ENCODE measurements at places on chromosomes 12 and 14.

- DNase-seq: no peak
These were observed 50.2 kb upstream of the NID2 start for GRCh38 chr14:52119030-52119429.

DNA sequence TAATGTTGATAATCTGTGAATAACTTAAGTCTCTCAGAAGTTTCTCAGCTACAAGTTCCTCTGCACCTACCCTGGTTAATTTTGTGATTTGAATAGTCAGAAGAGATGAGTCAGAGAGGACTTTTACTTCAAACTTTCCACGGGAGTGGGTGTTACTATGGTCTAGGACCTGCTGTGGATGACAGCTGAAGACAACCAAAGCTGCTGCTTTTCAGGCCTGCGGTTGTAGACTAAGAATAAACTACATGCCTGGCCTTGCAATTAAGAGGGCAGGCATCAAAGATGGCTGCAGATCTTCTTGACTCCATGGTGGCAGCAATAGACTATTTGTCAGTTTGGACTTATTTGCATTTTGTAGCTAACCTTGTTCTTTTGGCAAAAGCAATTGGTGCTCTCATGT is 227.1 kb upstream of the KRR1 start:
- DNase-seq: no peak

DNA sequence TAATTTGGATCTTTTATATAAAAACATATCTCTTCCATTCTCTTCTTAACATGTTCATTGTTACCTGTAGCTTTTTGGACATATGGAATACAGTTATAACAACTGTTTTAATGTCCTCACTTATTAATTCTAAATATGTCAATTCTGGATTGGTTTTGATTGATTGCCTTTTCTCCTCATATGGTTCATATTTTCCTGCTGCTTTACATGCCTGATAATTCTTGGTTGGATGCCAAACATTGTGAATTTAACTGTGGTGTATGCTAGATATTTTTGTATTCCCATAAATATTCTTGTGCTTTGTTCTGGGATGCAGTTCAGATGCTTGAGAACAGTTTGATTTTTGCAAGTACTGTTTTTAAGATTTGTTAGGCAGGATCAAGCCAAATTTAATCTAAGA is 10.8 kb downstream of the C14orf132 start:
- DNase-seq: no peak

DNA sequence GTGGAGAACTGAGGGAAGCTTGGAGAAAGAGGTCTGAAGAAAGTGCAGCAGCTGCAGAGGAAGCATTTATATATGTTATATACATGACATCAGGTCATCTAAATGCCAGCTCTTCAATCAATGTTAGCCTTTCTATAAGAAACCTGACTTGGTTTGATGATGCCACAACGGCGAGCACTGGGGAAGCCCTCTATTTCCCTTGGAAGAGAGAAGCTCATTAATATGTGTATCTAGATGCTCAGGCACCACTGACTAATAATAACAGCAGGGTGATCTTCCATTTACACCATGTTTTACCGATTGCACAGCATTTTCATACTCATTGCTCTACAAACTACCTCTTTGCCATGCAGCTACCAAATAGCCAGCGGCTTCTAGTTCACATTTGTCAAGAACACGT is 811 bp downstream of the ACYP1 start:
- DNase-seq: no peak

DNA sequence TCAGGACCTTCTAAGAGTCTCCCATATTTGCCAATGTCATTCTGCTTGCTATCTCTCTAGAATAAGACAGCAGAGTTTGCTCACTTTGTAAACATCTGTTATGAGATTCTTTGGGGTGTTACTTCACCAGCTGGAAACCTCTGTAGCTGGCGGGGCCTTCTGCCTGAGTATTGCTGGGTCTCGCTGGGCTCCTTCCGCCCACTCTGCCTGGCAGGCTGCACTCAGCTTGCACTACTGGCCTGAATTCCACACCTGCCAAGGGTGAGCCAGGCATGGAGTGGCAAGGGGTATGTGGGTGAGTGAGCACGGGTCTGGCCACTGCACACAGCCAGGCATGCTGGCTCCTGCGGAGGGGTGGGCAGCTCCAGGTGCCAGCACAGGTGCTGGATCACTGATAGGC is 267.3 kb upstream of the PDE3A start:
- no peak for DNase-seq

GRCh38 chr12:55572168-55572567 is at the start of gene OR2AP1:
Gene OR2AP1, plus strand, starts transcription at chr12:55572468. Its CDS starts 1,947 bp downstream, at chr12:55574415.
- DNase-seq: no peak

GRCh38 chr12:16074894-16075293 is 163.8 kb downstream of the DERA start:
- DNase-seq: no peak

DNA sequence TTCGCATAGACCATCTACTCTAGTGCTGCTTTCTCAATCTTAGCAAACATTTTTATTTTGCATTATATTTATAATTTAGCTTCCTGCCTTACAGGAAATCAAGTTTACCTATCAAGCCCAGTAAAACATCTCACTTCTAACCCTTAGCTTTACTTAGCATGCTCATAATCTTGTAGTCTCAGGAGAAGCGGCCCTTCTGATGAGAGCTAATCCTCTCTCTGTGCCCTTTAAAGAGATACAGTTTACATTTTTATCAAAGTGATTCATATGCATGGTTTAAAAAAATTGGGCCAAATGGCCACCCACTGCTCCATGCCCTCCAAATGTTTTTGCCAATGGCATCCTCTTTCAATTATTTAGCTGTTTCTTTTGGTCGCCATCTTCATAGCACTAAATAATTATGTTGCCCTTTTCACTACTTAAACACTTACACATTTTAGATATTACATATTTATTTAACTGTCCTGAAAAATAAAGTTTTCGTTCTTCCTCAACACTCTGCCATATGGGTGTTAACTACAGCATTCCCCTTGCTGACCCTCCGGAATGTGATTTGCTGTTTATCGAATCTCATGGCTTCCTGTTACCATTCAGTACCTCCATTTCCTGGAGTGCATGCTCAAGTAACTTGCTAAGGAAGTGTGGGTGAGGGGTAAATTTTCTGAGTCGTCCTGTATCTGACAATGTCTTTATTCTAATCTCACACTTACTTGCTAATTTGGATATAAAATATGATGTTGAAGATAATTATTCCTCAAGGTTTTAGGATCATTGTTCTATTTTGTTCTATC is 29.3 kb downstream of the YLPM1 start:
- no peak for DNase-seq

DNA sequence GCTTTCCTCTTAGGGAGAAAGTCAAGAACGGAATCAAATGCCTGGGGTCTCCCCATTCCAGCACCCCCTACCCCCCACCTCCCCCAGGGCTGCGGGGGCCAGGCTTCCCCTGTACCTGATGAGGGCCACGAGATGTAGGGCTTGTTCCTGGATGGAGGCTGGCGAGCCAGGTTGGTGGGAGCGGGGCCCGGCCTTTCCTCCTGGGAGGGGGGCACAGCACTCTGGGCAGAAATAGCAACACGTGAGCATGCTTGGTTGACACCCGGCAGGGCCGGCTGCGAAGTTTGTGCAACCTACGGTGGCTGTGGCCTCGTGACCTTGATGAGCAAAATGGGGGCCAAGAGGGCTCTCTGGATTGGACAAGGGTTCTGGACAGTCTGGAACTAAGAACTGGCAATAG is 15.7 kb downstream of the AMN start:
- DNase-seq: no peak

DNA sequence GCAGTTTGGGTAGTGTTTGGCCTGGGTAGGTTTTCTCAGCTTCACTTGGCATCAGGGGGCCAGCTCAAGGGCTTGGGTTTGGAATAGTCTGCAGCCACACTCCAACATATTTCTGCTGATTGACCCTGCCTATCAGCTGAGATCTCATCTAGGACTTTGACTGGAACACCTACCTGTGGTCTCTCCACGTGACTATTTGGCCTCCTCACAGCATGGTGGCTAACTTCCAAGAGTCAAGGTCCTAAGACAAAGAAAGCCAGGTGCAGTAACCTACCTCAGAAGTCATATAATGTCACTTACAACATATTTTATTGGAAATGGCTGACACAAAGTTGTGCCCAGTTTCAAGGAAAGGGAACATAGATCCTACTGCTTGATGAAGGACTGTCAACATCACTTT is 481.0 kb downstream of the EGLN3 start:
- DNase-seq: no peak

GRCh38 chr12:108975024-108975593 is 45.8 kb downstream of the SVOP start:
- no peak for DNase-seq

DNA sequence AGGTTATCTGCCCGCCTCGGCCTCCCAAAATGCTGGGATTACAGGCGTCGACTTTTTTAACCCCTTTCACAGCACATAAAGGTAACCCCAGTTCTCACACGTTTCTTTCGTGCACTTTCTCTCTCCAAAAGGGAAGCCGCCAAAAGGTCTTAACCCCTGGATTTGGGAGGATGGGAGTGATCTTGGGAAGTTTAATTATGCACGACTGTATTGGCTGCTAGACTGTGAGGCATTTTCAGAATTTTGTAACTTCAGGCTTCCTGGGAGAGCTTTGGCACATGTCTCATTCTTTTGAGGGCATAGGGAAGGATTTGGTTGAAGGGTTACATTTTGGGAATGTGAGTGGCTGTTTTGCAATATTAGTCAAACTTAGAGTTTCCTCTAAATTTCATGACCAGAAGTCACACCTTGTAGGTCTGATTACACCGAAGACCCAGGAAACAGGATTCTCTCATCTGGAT is 1.4 kb upstream of the SMARCC2 start:
- DNase-seq: no peak

GRCh38 chr14:49050822-49051221 is 535.4 kb downstream of the RPS29 start:
- no peak for DNase-seq

DNA sequence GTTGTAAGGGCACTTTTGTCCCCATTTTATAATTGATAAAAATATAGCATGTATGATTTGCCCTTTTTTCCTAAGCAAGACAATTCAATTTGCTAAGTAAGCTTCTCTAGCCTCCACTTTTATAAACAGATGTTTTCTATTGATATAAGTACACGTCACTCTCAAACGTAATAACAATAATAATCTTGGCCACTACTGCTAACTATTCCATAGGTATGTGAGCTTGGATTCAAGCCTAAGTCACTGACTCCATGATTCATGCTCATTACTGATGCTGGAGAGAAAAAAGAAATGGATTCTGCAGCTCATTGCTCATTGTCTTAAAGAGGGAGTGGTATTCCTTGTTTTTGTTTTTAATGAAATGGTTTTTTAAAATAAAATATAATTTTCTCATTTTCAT is 661.0 kb downstream of the GALC start:
- DNase-seq: no peak

DNA sequence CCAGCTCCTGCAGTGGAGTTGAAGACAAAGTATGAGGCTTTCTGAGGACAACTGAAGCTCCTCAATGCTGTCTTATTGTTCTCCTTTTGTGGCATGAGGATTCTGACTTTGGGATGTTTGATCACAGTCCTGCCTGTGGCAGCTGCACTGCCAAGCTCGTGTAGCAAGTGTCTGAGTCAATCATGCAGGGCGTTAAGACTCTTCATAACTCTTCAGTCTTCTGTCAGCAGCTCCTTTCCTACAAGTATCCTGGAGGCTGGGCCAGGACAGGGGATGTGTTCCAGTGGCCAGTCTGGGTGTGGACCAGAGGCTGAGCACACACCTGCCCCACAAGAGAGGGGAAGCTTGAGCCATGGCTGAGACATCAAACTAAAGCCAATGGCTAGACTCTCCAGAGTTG is 94.3 kb downstream of the PELI2 start:
- no peak for DNase-seq

DNA sequence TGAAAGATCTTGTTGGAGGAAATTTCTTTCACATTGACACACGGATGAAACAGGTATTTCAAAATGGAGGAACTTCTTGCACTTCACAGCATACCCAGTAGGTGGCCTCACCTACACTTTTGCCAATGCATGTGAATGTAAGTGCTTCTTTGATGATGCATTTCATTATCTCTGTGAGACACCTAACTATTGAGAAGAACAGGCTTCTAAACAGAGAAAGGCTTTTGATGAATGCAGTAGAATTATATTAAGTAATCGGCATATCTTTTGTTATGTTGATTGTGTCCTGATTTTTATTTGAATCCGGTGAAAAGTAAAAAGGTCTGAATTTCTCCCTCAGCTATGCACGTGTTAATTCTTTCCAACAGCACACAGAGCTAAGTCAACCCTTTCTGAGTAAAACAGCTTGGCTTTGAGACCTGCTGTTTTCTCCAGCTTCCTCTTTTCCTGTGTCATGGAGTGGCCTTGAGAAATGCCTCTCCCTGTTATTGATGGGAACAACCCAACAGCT is 399.0 kb downstream of the NAV3 start:
- DNase-seq: no peak

Measured in ecto neural progenitor cell (in vitro differentiated cells).